GM23248 (cell line): ENCODE measurements at places on chromosomes 3 and 15. TPM values are rescaled to one million over a fixed set of nuclear protein-coding genes. Genes with fewer than 3 reads are reported as not detected.

DNA sequence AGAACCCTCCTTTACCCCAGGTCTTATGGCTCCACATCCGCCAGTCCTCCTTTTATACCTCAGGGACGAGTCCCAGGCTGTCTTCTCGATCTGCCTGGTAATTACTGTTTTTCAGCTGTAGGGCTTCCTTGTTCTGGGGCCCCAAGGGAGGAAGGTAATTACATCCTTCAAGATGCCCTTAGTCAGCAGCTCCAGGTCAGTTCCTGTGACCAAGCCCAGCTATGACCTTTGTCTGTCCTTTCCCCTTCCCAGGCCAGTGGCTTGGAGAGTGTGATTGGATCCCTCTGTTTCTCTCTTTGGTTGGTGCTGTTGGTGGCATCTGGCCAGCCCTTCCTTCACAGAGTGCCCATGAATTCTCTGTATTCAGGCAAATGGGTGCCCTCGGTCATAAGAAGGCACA, 92.6 kb downstream of the AAGAB start:
- no peak for DNase-seq

- no peak for DNase-seq
These were observed 3.2 kb upstream of the BCL2L10 start for GRCh38 chr15:52115598-52116427.

DNA sequence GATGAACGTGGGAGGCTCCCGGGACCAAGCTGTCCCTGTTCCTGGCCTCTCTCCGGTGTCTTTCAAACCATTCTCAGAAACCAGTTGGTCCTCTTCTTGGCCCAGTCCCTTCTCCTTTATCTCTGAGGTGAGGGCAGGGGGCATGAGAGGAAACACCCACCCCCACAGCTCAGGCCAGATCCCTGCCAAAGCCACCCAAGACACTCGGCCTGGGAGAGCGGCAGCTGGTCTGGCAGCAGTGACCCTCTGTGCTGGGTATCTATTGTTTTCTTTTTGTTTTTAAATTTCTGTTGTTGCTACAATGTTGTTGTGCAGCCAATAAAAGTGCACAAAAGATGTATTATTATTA, 27.3 kb downstream of the ACSBG1 start:
- no peak for DNase-seq

DNA sequence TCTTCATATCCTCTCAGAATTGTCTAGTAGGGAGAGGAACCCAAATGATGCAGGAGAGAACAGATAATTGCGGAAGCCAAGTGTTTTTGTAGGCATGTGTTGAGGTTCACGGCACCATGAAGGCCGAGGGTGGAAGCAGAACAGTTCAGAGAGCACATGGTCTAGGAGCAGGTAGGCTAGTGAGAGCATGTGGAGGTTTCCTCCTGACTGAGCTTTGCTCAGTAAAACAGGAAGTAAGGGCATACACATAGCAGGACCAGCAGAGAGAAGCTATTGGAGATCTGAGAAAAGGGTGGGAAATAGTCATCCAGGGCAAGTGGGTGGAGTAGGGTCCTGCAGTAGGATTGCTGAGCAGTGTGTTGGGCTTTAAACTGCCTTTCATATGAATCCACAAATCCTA, 491.1 kb downstream of the FHIT start:
- no peak for DNase-seq

DNA sequence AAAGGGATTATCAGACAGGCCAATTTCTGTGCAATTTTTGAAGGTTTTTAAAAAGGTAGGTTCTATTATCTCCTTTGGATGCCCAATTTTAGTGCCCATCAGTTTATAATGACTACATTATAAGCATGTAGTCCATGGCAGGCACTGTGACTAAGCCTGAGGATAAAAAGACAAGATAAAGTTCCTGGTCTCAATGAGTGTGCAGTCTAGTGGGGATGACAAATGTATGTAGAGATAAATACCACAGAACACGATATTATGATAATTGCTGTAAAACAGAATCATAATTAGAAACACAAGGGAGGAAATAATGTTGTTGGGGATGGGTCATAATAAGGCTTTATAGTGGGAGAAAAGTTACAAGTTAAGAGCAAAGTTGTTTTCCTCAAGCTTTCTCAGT, 163.1 kb downstream of the ZNF385D start:
- DNase-seq = peak; percentile 19

- DNase-seq = peak; percentile 76
These were observed 24.1 kb upstream of the MRPL3 start for GRCh38 chr3:131526801-131527347.

Gene LDHAL6B
- not detected in 2 replicates for total RNA-seq
